Fibroblast of skin of left quadriceps (primary cell): ENCODE measurements at places on chromosomes 3 and 15.

DNA sequence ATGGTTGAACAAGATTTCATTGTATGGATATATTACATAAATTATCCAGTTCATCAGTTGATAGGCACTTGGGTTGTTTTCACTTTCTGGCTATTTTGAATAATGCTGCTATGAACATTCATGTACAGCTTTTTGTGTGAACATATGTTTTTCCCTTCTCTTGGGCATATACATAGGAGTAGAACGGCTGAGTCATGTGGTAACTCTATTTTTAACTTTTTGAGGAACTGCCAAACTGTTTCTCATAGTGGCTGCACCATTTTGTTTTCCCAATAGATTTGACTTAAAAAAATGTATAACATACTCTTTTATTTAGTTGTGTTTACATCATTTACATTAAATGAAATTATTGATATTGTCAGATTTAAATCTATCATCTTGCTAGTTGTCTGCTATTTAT is 28.8 kb upstream of the RFX7 start:
- no peak for DNase-seq

DNA sequence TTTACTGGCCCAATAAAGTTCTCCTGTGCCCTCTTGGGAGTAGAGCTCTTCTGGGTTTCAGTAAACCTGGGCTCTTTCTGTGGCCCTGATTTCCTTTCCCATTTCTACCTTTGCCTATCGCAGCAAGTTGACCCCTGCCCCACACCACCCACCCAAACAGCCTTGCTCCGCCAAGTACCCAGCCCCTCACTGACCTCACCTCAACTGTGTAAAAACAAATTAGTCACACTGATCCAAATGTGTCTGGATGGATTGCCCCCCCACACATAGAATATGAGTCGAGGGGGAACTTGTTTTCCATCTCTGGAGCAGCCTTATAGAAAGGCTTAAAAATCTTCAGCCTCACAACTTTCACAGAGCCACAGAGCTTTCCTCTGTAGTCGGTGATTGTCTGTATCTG is 28.6 kb upstream of the VEPH1 start:
- no peak for DNase-seq

- no peak for DNase-seq
These were observed 633 bp downstream of the IGSF10 start for GRCh38 chr3:151460228-151460627.

GRCh38 chr15:89495638-89496145 is 691 bp downstream of the RHCG start:
- no peak for DNase-seq

- DNase-seq = no peak
These were observed 45.6 kb downstream of the CPN2 start for GRCh38 chr3:194305356-194306108.

DNA sequence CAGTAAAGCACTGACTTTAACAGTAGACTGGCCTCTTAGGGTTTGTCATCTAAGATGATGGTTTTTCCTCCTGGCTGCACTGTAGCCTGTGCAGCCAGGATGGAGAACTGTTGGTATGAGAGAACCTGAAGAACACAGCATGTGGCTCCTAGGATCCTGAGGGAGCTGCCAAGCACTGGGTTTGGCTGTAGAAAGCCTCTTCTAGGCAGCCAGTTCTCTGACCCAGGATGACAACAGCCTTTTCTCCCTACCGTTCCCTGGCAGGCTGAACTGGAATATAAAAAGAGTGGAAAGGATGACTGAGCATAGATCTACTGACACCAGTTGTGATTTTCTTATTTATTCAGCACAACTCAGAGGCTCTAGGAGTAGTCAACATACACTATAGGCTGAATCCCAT is 34.3 kb upstream of the MANF start:
- DNase-seq = no peak

DNA sequence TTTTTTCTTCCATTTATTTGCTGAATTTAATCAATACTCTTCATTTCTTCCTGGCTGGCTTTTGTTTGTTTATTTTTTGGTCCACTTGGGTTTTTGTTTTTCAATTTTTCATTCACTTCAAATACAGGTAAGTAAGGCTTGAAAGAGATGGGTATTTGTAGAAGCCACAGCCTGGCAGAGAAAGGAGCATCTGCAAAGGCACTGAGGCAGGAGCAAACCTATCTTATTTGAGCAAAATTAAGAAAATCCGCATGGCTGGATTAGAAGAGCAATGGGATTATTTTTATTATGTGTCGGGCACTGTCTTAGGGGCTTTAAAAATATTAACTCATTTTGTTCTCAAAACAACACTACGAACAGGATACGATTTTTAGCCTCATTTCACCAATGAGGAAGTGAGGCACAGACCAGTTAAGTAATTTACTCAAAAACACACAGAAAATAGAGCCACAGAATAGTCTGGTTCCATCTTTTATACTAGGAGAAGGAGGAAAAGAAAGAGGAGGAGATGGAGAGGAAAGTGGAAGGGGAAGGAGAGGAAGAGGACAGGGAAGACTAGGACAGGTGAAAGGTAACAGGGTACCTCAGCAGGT is 35.1 kb upstream of the CCDC80 start:
- no peak for DNase-seq
